T-helper 17 cell (primary cell): ENCODE measurements at places on chromosomes 3 and 15. TPM values are rescaled to one million over a fixed set of nuclear protein-coding genes. Genes with fewer than 3 reads are reported as not detected.
A peak's percentile ranks its signal among the peaks of the same experiment; 100 is the strongest.

DNA sequence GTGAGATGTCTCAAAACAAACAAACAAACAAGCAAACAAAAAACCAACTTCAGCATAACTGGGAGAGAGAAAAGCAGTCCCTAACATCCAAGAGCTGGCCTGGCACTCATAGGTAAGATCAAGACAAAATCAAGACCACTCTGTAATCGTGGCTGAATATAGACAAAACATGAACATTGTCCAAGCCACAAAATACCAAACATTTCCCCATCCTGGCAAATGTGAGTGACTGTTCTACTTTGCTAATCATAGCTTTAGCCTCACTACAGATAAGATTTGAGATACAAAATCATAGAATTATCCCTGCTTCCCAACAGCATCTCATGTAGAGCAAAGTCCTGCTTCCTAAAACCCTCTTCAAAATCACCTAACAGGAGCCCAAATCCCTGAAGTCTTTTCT, 116.7 kb upstream of the PRTG start:
- H3K27ac ChIP-seq = no peak overlapping the region
- no peak for DNase-seq
- no peak overlapping the region for H3K4me3 ChIP-seq
- peaks cover 2% of the 10 kb centered on the region for H3K4me1 ChIP-seq
- H3K27me3 ChIP-seq = no peaks in the 10 kb centered on the region
- peaks cover 15% of the 10 kb centered on the region for H3K36me3 ChIP-seq

The HTR3E gene
- total RNA-seq = not detected

- no peaks in the 10 kb centered on the region for H3K4me1 ChIP-seq
- H3K36me3 ChIP-seq = no peaks in the 10 kb centered on the region
- H3K27ac ChIP-seq = no peak overlapping the region
- no peak overlapping the region for H3K4me3 ChIP-seq
Measured at GRCh38 chr15:37136666-37137065, 36.3 kb upstream of the MEIS2 start.

DNA sequence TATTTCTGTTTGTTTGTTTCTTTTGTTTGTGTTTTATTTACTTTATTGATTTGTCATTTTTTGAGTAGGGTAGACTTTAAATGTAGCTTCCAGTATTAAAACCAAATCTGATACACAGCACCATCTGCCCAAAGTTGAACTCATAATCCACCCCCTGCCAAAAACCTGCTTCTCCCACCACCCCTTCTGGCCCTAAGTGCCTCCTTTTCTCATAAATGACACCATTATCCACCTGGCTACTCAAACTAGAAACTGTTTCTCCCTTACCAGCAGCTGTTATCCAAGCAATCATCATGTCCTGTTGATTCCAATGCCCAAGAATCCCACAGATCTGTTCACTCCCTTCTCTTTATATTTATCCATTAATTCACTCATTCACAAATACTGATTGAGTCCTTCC, 21.8 kb upstream of the PTX3 start:
- H3K36me3 ChIP-seq = no peaks in the 10 kb centered on the region
- H3K27me3 ChIP-seq = no peaks in the 10 kb centered on the region
- H3K4me1 ChIP-seq = no peaks in the 10 kb centered on the region
- DNase-seq = no peak
- H3K4me3 ChIP-seq = no peak overlapping the region
- H3K27ac ChIP-seq = no peak overlapping the region

The VEPH1 gene
- total RNA-seq = 3.9 TPM

GRCh38 chr3:42349765-42350594, 60.4 kb downstream of the LYZL4 start:
- H3K36me3 ChIP-seq = no peaks in the 10 kb centered on the region
- no peak overlapping the region for H3K27ac ChIP-seq
- DNase-seq = no peak

The SPATA12 gene
- not detected for total RNA-seq

DNA sequence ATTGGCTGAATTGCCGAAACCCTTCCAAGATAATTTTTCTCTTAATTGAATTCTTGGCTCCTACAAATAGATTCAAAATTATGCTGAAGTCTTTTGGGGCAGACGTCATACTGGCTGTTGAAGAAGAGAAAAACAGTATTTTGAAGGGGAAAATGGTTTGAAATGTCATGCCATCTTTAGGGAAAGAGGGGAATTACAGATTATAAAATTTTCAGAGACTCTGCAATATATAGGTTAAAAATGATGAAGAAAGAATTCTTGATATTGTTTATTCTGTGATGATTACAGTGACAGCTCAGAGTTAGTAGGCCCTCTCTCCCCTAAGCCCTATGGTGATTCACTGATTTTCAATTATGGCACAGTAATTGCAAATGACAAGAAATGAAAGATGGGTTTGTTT, 86.1 kb downstream of the CGNL1 start:
- peaks cover 3% of the 10 kb centered on the region for H3K36me3 ChIP-seq
- H3K27ac ChIP-seq = no peak overlapping the region
- peaks cover 3% of the 10 kb centered on the region for H3K4me1 ChIP-seq
- no peak overlapping the region for H3K4me3 ChIP-seq
- DNase-seq = no peak

GRCh38 chr3:52800079-52800478, 5.5 kb downstream of the ITIH3 start:
- no peak overlapping the region for H3K4me3 ChIP-seq
- H3K27ac ChIP-seq = no peak overlapping the region
- no peaks in the 10 kb centered on the region for H3K36me3 ChIP-seq
- H3K27me3 ChIP-seq = peaks cover 7% of the 10 kb centered on the region
- DNase-seq = no peak

DNA sequence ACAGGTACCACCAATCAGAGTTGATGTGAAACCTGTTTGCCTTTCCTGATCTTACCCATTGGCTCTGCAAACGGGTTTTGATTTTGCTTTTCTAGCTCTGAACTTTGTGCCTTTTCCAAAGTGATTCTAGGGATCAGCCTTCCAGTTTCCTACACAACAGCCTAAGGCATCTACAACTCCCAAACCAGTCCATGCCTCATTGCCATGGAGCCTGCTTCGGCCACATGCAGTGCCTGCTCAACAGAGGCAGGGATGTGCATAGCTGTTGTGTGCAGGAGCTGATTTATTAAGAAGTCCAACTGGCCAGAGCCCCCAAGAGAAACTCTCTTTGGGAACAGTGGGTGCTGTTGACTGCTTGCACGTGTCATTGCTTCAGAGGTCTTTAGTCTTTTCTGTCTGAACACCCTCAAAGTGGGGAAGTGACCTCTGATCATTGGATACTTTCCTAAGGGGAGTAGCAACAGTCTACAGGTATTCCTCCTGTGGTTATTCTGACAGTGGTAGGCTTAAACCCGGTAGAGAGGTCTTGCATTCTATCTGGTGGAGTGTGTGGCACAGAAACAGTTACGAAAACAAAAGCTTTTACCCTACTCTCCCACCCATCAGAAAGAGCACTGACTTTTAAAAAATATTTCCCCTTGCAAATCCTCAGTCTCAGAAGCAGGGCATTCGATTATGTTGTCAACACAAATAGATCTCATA, 36.6 kb upstream of the THSD4 start:
- H3K4me3 ChIP-seq = no peak overlapping the region
- H3K4me1 ChIP-seq = no peaks in the 10 kb centered on the region
- H3K27me3 ChIP-seq = peaks cover 9% of the 10 kb centered on the region
- no peak overlapping the region for H3K27ac ChIP-seq

GRCh38 chr3:183254487-183255347, 1.7 kb downstream of the B3GNT5 start:
- peak overlapping the region; percentile 86 for H3K4me3 ChIP-seq
- H3K27me3 ChIP-seq = peaks cover 30% of the 10 kb centered on the region
- no peak overlapping the region for H3K27ac ChIP-seq
- H3K4me1 ChIP-seq = peaks cover 9% of the 10 kb centered on the region
- no peak for DNase-seq

- H3K27ac ChIP-seq = no peak overlapping the region
- H3K27me3 ChIP-seq = peaks cover 5% of the 10 kb centered on the region
- no peak overlapping the region for H3K4me3 ChIP-seq
- no peaks in the 10 kb centered on the region for H3K36me3 ChIP-seq
Measured at GRCh38 chr3:94280958-94281357, 218.1 kb downstream of the NSUN3 start.

DNA sequence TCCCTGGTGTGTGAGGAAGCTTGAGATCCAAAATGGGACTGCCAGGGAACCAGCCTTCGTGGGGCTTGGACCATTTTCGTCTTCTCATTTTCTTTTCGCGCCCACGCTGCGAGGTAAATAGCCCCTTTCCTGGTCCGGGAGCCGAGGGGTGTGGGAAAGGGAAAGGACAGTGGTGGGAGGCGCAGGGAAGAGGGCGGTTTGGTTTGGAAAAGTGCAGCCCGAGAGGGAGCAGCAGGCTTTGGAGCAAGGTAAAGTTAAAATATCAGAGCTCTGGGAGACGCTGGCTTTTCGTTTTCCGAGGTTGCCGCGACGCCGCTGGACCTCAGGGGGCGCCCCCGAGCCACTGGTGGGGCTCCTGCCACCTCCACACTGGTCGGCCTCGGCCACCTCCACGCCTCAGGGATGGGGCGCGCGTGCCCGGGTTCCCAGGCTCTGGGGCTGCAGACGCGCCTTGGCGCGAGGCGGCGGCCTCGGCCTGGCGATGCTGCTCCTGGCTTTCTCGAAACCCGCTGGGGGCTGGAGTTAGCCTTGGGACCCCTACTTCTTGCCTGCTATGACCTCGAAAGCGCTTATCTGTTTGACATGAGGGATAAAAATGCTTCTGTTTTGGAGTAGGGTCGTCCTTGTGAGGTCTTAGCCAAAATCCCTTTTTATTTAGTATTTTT, 3.2 kb downstream of the PTPRG start:
- no peak overlapping the region for H3K27ac ChIP-seq
- H3K27me3 ChIP-seq = peaks cover 47% of the 10 kb centered on the region
- peaks cover 3% of the 10 kb centered on the region for H3K4me1 ChIP-seq
- no peaks in the 10 kb centered on the region for H3K36me3 ChIP-seq
- no peak for DNase-seq
- no peak overlapping the region for H3K4me3 ChIP-seq

DNA sequence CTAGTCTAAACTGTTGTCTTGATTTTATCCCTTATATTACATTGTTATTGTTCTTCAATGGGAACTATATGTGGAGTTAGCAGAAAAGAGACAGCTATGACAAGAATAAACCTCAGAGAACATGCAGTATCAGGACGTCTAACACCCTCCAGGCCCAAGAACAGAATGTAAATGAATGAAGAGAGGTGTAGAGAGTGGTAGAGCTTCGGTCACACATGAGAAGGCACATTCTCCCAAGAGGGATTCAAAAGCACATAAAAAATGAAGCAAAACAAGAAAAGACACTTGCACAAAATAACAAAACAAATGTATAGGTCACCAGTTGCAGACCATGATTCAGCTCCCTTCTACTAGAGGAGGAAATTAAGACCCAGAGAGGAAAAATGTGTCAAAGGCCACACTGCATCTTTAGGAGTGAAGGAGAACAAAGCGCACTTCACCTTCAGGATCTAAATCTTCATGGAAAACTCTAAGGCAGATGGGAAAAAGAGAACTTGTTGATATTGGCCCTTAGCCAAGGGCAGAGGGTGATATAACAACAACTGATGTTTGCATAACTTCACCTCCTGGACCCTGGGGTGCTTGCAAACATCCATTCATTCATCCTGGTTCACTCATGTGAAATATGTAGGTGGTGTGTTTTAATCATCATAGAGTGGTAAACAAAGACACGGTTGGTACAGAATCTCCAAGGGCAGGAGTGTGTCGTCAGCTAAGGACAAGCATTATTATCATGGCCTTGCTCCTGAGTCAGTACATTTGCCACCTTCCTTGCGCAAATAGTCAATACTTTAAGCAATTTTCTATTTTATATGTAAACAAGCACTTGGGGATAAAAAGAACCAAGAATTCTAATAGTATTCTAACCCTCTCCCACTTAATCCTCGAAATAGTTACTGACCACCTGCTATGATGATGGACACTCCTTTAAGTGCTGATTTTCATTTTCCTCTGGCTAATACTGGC, 8.8 kb downstream of the NEK10 start:
- H3K27ac ChIP-seq = no peak overlapping the region
- H3K4me1 ChIP-seq = peaks cover 32% of the 10 kb centered on the region
- no peak overlapping the region for H3K4me3 ChIP-seq
- H3K36me3 ChIP-seq = peaks cover 1% of the 10 kb centered on the region
- no peak for DNase-seq

- DNase-seq = no peak
- no peaks in the 10 kb centered on the region for H3K27me3 ChIP-seq
- H3K36me3 ChIP-seq = no peaks in the 10 kb centered on the region
- peaks cover 14% of the 10 kb centered on the region for H3K4me1 ChIP-seq
Measured at GRCh38 chr15:38257676-38258075, 5.0 kb downstream of the SPRED1 start.

DNA sequence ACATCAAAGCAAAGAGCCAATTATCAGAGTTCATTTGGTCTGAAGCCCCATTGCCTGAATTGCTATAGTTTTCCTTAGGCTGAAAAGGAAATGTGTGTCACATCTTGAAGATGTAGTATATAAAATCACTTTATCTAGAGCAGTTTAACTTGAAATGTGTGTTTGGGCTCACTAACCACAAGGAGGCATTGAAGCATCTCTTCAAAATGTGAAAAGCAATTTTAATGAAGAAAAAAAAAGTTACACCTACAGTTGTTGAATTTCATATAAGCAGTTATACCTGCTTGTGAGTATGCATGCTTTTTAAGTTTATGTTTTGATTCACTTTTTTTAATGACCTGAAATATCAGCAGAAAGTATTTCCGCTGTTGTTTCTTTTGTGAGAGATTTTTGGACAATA, 129.3 kb downstream of the IQCH start:
- H3K27me3 ChIP-seq = peaks cover 18% of the 10 kb centered on the region
- no peaks in the 10 kb centered on the region for H3K4me1 ChIP-seq
- no peak overlapping the region for H3K4me3 ChIP-seq
- H3K27ac ChIP-seq = no peak overlapping the region
- DNase-seq = no peak
- H3K36me3 ChIP-seq = peaks cover 2% of the 10 kb centered on the region

- no peak for DNase-seq
- H3K36me3 ChIP-seq = peaks cover 2% of the 10 kb centered on the region
- no peak overlapping the region for H3K4me3 ChIP-seq
- H3K27ac ChIP-seq = no peak overlapping the region
Measured at GRCh38 chr3:184549796-184550577, 11.6 kb upstream of the EPHB3 start.

DNA sequence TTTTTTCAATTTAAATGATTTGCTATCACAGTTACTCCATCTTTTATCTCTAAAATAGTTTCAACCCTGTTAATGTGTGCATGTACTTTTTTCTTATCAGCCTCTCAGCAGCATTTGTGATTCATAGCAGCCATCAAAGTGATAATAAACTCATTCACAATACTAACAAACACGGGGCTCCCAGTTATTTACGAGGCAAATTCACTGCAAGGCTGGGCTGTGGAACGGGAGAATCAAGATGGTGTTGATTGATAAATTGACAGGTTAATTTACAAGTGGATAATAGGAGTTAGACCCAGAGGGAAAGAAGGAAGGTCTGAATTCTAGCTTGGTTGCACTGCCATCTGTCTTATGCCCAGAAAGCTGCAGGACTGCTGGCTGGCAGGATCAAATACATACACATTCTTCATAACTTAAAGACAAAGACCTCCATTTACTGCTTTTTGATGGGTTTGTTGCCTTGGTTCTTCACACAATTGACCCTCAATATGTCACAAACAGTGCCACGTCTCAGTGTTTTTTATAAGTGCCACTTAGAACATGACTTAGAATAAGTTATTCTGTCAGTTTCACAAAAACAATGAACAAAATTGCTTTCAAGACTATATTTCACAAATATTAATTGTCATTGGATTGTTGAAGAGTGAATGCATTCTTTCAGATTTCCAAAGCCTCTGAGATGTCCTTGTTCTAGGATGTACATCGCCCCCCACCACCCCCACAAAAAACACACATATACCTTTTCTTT, 562.8 kb downstream of the NR2F2 start:
- no peak overlapping the region for H3K27ac ChIP-seq
- H3K36me3 ChIP-seq = no peaks in the 10 kb centered on the region
- H3K4me1 ChIP-seq = peaks cover 6% of the 10 kb centered on the region
- no peaks in the 10 kb centered on the region for H3K27me3 ChIP-seq

The NCBP2 gene
- 51.7 TPM for total RNA-seq

The GOLGA6B gene
- not detected for total RNA-seq

The FBLN2 gene
- 1.5 TPM for total RNA-seq

The XCR1 gene
- not detected for total RNA-seq

The LRRC3B gene
- total RNA-seq = not detected

The CELSR3 gene
- total RNA-seq = 6.9 TPM
